Activated CD4-positive, alpha-beta T cell treated with anti-CD3 and anti-CD28 coated beads, Interleukin-2, Interleukin-4, amounts not matched to agents 100 ng/mL and 50 ng/mL, durations not matched to agents 16 hours and 8 hours (primary cell): ENCODE measurements at places on chromosomes 7 and 10.
A peak's percentile ranks its signal among the peaks of the same experiment; 100 is the strongest.

- no peak for DNase-seq
Observed at GRCh38 chr7:151984612-151985011, 28.4 kb downstream of the GALNTL5 start.

DNA sequence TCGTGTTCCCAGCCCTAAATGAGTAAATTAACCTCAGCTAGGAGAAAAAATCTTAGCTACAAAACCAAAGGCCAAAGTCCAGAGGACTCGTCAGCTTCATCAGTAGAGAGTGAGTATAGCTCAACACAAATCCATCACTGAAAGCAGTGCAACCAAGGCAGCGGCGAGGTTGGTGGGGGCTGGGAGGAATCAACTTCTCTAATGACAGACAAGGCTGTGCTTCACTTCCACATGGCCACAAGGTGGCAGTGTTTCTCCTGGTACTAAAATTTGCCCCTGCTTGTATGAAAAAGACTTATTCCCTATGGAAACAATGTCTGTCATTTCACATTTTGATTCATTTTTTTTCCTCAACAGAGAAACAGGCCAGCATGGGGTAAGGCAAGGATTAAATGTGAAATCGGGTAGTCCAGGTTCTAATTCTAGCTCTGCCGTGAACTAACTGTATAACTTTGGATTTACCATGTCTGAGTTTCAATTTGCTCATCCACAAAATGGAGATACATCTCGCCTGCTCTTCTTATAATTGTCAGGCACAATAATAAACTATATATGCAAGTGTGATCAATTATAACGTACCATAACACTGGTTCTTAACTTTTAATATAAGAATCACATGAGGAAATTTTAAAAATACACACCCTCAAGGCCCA lies 39.3 kb downstream of the FAS start:
- peak; percentile 72 for DNase-seq

GRCh38 chr7:30965372-30965771 lies 1.6 kb downstream of the GHRHR start:
- DNase-seq: no peak

DNA sequence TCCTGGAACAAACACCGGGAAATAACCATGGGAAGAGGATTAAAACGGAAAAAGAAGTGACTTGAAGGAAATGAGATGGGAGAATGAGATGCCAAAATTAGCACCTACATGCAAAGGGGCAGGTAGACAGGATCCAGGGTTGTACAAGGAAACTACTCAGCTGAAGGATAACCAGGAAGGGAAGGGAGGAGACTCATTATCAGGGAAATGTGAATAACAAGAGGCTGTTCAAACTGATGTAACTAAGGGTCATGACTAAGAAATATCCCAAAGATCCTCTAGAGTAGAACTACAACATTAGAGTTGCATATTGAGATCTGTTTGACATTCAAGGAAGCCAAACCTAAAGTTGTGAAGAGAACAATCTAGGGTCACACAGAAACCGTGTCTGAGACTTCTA lies 166.2 kb upstream of the SP8 start:
- no peak for DNase-seq

- DNase-seq: no peak
Observed at GRCh38 chr10:52993109-52993508, 220.5 kb upstream of the MBL2 start.

- DNase-seq: peak; percentile 53
Observed at GRCh38 chr10:97327348-97328294, 6.9 kb downstream of the FRAT2 start.

DNA sequence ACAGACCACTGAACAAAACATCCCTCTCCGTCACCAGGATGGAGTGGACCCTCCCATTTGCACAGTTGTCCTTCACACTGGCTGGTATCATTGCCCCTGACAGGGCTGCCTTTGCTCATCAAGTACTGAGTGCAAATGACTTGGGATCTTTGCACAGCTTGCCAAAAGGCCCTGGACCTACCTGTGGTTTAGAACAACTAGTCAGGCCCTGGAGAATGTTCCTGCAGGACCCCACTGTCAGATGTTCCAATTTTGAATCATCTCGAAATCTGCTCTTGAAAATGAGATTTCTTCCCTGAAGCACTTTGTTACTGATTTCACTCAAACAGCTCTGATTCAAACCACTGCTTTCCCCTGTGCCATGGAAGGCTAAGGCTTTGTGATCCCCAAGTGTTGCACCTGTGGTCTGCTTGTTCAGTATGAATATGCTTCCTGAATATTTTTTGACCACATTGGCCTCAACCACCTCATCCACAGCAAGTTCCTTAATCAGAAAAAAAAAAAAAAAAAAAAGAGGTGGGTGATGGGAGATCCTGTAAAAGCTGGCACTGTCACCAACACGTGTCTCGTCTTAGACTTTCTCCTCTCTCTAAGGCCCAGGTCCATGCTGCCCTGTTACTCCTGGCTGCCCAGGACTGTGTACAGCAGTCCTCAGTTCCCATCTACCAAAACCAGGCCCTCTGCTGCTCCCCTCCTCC lies 2.7 kb upstream of the AOAH start:
- peak; percentile 93 for DNase-seq

DNA sequence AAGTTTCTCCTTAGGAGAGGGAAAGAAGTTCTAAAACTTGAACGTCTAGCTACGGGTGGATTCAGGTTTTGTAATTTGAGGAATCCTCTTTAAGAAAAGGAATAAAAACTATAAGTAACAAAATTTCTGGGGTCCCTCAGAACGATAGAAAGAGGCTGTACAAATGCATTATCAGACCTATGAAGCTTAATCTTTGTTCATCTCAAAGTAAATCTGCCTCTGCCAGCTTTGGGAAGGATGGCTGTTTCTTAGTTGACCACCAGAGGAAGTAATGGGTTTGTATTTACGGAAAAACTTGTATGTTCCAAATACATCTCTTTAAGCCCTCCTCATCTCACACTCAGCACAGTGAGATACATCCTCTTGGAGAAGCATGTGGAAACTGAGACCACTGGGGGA lies 864 bp downstream of the PSTK start:
- no peak for DNase-seq

GRCh38 chr7:55325371-55325792 lies 39.8 kb upstream of the LANCL2 start:
- no peak for DNase-seq

DNA sequence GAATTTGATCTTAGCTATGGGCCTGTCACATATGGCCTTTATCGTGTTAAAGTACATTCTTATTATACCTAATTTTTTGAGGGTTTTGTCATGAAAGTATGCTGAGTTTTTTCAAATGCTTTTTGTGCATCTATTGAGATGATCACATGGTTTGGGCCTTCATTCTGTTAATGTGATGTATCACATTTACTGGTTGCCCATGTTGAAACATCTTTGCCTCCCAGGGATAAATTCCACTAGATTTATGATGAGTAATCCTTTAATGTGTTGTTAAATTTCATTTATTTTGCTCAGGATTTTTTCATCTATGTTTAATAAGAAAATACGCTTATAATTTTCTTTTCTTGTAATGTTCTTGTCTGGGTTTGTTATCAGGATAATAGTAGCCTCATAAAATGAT lies 442.0 kb downstream of the MDFIC start:
- no peak for DNase-seq

- DNase-seq: no peak
Observed at GRCh38 chr10:102988404-102989314, 70.6 kb downstream of the CNNM2 start.

DNA sequence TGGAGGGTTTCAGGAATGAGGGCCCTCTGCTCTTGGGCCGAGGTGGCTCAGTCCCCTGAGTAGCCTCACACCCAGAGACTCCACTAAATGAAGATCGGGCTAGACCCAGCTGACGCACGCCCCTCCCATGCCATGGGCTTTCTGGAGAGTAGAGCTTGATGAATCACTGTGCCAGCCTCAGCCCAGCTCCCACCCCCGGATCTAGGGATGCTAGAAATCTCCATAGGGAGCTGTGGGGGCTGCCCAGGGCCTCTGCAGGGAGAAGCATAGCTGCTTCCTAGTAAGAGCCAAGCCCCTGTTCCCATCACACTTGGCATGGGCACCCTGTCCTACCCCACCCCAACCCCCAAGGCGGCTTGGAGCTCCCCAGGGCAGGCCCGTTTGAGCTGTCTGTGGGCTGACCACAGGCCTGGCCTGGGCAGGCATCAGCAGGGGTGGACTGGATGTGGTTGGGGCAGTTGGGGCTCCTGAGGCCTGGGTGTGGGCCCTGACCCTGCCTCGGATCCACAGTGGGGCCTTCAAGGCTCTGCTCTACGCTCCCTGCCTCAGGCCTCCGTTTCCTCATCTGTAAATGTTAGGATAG lies 121.2 kb downstream of the ZMIZ1 start:
- no peak for DNase-seq

DNA sequence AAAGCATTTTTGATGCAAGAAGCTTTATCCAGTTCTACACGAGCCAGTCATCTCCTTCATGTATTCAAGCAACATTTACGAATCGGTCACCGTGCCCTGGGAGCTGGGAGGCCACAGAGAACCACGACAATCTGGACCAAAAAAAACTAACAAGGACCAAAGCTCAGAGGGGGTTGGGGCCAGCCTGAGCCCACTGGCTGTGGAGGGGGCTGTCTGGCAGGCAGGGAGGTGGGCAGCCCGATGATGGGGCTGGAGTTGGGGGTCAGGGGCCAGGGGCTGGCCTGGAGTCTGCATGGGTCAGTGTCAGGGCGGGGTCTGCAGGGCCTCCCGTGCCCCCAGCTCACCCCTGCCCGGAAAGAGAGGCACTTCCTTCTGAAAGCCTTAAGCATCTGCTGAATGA lies 12.5 kb upstream of the GRIFIN start:
- no peak for DNase-seq

DNA sequence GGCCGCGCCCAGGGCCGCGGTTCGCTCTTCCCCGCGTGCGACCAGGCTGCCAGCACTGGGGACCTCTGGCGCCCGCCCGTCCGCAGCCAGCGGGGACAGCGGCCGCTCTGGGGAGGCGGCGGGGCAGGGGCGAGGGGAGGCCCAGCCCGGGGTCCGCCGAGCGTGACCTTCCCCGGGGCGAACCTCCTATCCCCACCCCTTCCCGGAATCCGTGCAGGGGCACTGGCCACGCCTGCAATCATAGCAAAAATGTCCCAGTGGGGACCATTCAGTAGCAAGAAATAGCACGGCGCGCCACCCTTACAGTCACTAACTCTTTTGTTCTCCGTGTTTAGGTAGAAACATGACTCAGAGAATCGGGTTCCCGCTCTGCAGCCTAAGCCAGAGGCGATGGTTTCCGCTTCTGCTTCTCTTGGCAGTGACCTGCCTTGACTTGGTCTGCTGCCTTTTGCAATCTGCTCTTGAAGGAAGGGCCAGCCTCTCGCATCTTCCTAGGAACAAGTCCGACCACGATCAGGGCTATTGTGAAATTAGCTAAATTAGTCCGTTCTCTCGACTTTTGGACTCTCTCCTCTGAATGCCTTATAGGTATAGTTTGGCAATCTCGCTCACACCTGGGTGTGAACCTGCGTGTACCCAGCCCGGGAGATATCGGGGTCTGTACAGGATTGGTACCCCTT lies 79.3 kb upstream of the ACBD5 start:
- DNase-seq: peak; percentile 36
